Osteoblast (primary cell): ENCODE measurements at places on chromosomes 2 and 18. TPM values are rescaled to one million over a fixed set of nuclear protein-coding genes. Genes with fewer than 3 reads are reported as not detected.

DNA sequence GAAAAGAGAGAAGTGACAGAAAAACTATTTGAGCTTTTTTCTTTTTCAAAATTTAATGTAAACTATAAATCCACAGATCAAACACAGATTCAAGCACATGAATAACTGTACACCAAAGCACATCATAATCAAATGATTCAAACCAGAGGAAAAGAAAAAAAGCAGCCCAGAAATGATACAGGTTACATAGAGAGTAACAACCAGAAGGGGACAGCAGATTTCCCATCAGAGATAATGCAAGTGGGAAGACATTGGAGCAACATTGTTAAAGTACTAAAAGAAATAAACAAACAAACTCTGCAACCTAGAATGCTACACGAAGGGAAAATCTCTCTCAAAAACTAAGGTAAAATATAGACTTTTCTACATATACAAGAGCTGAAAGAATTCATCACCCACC, 34.5 kb downstream of the CMPK2 start:
- H3K27me3 ChIP-seq: no peaks in the 10 kb centered on the region
- H3K4me3 ChIP-seq: no peak overlapping the region
- H3K27ac ChIP-seq: no peak overlapping the region
- H3K4me1 ChIP-seq: no peaks in the 10 kb centered on the region
- H3K36me3 ChIP-seq: no peaks in the 10 kb centered on the region

DNA sequence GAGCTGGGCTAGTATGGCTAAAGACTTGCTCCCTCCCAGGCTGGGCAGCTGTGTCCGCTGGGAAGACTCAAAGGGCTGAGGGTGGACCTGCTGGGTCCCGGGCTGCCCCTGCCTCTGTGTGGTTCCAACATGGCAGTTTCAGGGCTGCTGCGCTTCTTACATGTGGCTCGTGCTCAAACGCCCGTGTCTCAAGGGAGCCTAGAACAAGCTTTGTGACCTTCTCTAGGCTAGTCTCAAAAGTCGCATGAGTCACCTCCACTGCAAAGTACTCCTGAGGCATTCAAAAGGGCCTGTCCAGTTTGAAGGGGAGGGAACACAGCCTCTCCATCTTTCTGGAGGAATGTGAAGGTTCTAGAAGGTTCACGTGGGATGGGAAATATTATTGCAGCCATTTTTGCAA, 44.7 kb upstream of the RAB31 start:
- no peak for DNase-seq
- H3K4me1 ChIP-seq: no peaks in the 10 kb centered on the region
- no peaks in the 10 kb centered on the region for H3K36me3 ChIP-seq

- no peak overlapping the region for H3K27ac ChIP-seq
- peaks cover 4% of the 10 kb centered on the region for H3K36me3 ChIP-seq
- no peaks in the 10 kb centered on the region for H3K27me3 ChIP-seq
- peaks cover 11% of the 10 kb centered on the region for H3K4me1 ChIP-seq
- DNase-seq: no peak
These were observed 8.2 kb downstream of the PTGR3 start for GRCh38 chr18:75200605-75201280.

DNA sequence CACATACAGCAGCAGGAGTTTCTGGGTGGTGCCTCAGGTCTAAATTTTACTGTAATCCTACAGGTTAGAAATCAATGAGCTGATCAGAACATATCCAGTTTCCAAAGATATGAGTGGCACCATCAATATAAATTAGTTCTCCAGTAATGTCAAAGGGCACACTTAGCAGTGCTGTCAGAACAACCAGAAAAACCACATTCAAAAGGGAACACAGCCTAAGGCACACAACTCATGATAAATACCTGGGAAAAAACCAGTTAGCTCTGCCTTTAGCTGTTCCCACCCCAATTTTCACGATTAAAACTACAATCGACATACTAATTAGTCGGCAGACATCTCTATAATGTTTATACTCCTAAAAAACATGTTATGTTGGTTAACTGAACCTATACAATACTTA, 31.5 kb downstream of the ATP8B1 start:
- H3K4me1 ChIP-seq: peaks cover 53% of the 10 kb centered on the region
- DNase-seq: no peak
- H3K27ac ChIP-seq: no peak overlapping the region
- no peaks in the 10 kb centered on the region for H3K27me3 ChIP-seq
- H3K36me3 ChIP-seq: peaks cover 5% of the 10 kb centered on the region

Gene OR6B2
- not detected in 2 replicates for total RNA-seq

Gene PEX13
- 33.3 and 34.0 TPM in 2 replicates for total RNA-seq
